ENCODE measurements at places on chromosomes 7 and 10. TPM values are rescaled to one million over a fixed set of nuclear protein-coding genes. Genes with fewer than 3 reads are reported as not detected.

- no peak for DNase-seq
These were observed 44.2 kb downstream of the ZNF438 start for GRCh38 chr10:30987463-30987862.

DNA sequence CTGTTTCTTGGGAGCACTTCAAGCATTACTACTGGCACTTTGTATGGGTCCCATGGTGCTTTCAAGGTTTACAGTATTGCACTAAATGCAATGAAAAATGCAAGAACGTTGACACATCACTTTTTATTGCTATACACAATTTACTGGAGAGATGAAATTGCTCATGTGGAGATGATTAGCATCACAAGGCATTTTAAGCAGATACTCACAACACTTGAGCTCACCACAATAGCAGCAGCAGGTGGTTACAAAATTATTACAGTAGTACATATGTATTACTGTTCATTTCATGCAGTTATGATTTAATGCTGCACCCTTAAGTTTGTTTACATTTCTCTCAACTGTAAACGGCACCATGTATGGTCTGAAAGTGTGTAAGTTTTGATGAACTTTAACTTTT is 537.7 kb downstream of the GRM8 start:
- DNase-seq = no peak

- no peak for DNase-seq
These were observed 74.2 kb downstream of the SHH start for GRCh38 chr7:155738104-155738503.

DNA sequence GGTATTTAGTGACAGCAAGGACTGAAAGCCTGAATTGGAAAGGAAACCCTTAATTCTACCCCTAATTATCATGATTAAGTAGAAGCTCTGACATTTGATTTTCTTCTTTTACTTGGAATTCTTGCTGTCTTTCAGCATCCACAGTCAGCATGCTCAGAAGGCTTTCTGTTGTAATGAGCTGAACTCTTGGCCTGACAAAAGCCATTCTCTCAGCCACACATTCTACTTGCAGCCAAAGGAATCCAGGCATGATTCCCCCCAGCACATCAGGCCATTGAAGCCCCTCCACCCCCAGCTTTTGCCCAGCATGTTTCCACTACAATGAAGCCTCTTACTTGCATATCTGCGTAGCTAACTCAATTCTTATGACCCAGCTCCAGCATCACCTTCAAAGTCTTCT is 94.3 kb upstream of the FRMD4A start:
- no peak for DNase-seq

DNA sequence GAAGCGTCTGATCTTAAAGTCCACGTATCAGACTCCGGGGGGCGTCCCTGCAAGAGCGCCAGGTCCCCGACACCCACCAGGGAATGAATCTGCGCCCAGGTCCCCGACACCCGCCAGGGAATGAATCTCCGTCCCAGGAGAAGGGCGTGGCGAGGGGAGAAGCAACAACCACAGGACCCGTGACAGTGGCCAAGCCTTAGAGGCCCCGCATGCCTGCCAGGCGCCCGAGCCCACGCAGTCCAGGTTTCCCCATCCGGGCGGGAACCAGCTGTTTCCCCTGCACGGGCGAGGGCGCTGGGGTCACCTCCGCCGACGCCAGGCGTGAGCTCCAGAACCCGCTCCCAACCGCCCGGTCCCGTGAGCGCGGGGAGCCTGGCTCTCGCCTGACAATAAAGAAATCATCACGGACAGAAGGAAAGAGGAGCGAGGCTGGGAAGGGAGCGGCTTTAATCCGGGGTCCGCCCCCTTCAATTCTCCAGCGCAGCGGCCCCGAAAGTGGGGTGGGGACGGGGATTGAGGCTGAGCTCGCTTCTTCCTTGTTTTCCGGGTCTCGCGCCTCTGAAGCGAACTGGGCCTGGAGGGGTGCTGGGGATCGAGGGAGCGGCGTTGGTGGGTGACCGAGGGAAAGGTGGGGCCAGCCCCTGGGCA is 29.0 kb upstream of the BMS1 start:
- no peak for DNase-seq

The LYZL2 gene
- not detected for total RNA-seq

- DNase-seq = no peak
These were observed 78.6 kb downstream of the CHCHD3 start for GRCh38 chr7:133003052-133003910.

DNA sequence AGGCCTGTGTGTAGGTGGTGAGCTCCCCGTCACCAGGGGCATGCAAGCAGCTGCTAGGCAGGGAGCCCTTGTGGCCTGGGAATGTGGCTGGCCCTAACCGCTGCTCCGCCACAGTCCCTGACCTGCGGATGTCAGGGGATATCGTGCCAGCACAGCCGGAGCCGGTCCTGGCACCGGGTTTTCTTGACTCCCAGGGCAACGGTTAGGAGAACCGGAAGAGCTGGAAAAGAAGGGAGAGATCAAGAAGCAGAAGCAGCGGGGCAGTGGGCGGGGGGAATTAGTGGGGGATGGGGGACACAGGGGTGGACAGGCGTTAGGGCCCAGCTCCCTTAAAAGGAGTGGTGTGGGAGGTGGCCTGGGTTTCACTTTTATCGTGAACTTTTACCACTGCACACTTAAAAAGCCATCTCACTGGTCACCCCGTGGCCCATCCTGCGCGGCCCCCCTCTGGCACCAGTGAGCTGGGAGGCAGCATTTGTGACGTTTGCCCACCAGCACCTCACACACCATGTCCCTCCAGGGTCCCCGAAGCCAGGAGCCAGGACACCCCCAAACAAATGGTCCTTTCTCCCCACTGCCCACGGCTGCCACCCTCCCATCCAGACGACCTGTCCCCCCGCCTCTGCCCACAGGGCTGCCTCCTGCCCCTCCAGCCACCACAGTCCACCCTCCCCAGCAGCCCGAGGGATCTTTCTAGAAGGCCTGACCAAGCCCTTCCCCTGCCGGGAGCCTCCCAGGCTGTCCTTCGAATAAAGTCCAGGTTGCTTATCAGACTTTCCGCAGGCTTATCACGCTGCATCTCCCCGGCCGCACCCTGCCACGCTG is 1.8 kb upstream of the MICALL2 start:
- DNase-seq = no peak

The TCAF2 gene
- total RNA-seq = 0.17 TPM

The PNLIPRP2 gene
- total RNA-seq = not detected

The DDX50 gene
- total RNA-seq = 34.7 TPM

DNA sequence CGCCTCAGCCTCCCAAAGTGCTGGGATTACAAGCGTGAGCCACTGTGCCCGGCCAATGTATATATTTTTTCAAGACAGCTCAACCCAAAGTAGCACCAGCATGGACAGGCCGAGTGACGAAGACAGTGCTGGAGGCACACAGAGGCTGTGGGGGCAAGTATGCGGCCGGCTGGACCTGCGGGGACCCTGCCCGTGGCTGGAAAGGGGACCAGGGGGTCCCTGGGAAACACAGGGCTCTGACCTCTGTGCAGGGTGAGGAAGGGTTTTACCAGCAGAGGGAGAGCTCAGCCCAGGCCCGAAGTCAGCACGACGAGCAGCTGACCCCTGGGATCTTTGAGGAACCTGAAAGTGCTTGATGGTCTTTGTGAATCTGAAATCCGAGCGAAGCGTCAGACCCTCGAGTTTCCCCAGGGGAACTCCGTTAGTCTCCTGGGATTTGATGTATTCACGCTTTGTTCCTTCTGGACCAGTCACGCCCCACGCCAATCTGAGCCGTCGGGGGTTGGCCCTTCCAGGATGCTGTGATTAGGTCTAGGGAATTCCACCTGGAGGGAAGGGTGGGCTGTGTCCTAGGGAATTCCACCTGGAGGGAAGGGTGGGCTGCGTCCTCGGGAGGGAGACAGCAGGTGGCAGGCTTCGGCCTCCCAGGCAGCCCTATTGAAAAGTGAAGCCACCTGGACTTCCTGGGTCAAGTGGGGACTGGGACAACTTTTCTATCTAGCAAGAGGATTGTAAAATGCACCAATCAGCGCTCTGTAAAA is 10.9 kb upstream of the ZFAND2A start:
- DNase-seq = no peak

DNA sequence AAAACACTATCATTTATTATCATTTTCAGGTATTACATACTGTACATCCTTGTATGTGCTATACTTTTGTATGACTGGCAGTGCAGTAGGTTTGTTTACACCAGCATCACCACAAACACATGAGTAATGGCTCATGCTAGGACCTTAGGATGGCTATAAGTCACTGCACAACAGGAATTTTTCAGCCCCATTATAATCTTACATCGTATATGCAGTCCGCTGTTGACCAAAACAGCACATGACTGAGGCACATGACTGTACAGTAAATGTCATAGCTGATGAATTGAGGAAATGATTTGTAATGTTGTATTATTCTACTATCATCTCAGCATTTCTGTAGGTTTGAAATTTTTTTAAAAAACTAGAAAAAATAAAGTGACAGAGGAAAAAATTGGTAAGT is 38.6 kb downstream of the BPGM start:
- peak; percentile 59 for DNase-seq

DNA sequence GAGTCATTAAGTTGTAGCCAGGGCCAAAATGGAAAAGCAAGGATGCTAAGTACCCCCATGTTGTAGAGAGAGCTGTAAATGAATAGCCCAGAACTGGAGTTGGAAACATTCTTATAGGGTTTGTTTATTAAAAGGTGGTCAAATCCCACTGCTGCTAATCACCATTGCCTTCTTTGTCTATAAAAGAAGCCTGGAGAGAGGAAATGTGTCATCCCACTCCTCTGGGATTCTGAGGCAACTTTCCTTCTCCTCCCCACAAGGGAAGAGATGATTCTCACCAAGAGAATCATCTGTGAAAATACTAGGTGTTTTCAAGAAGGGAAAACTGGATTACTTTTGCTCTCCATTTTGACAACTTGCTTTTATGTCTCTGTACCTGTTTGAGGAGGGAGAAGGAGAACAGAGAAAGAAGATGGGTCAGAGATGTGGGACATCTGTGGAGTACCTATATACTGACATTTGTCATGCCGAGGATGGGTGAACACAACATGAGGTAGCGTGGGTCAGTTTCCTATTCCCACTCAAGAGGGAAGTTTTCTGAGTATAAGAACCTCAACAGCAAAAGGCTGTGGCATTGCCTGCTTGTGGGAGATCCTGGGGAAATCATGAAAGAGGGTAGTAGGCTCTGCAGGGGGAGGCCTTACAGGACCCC is 262.2 kb downstream of the KIF20B start:
- no peak for DNase-seq

GRCh38 chr7:15559416-15559928 is 2.3 kb downstream of the AGMO start:
- DNase-seq = peak; percentile 21

DNA sequence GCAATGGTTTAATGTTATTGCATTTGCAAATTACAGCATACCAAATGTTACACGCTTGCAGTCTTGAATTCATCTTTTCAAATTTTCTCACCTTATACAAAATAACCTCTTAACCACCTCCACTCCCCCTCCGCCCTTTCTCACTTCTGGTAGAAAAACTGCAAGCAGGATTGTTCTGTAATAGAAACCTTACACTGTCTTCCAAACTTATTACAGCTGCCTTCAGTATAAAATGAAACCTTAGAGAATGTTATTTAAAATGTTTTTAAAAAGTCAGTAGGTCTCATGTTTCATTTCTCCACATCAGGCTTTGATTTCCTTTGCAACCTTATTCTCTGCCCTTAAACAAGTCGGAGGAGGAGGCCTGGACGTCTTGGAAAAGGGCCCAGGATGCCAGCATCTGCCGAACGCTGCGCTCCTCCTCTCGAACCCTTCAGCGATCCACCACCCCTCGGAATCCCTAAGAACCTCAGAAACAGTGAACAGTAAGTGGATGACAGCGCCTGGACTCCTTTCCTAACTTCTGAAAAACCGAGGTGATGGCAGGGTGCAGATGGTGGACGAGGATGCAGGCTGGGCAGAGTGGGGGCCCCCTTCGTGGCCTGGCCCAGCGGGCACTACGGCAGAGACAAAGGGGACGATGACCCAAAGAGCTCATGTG is 74.0 kb downstream of the FGFR2 start:
- DNase-seq = no peak

DNA sequence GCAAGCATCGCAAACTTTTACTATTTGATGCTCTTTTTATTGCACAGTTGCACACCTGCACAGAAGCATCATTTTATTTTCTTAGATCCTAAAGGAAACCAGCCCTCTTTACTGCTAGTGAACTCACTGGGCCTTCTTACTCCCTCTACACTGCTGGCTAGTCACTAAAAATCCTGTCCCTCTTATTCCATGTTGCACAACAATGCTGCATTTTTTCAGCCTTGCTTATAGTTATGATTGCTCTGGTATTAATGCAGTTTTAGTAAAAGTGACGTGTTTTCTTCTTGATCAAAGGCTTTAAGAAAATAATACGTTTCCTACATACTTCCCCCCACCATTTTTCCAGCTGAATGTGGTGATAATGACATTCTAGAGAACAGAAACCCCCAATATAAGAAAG is 132.9 kb upstream of the FAM3C start:
- no peak for DNase-seq
